CD4-positive, alpha-beta T cell treated with Interleukin-15 for 4 hours (primary cell): ENCODE measurements at places on chromosomes 2 and 18.
A peak's percentile ranks its signal among the peaks of the same experiment; 100 is the strongest.

GRCh38 chr2:172919732-172920131, 155.9 kb upstream of the MAP3K20 start:
- DNase-seq, result no peak

DNA sequence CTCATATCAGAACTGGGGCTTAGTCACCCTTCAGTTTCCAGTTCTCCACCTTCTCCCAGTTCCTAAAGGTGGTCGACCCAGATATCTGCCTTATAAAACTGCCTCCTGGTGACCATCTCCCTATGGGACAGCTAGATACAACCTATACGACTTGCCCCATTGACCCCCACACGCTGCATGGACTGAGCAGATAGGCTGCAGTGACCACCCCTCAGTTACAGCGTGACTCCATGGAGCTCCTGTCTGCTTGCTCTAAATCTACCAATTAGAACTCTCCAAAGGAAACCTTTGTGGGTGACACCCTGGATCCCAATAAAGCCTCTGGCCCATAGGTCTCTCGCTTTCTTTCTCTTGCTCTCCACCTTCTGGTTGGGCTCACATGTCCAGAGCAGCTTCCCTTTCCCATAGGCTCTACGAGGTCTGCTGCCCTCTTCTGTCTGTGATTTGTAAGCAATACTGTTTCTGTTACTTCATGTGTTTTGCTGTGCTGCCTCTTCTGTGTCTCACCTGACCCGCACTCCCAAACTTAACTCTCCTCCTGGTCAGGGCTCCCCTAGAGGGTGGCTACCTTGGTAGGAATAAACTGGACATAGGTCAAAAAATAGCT, 971.3 kb upstream of the FAM98A start:
- DNase-seq, result no peak

DNA sequence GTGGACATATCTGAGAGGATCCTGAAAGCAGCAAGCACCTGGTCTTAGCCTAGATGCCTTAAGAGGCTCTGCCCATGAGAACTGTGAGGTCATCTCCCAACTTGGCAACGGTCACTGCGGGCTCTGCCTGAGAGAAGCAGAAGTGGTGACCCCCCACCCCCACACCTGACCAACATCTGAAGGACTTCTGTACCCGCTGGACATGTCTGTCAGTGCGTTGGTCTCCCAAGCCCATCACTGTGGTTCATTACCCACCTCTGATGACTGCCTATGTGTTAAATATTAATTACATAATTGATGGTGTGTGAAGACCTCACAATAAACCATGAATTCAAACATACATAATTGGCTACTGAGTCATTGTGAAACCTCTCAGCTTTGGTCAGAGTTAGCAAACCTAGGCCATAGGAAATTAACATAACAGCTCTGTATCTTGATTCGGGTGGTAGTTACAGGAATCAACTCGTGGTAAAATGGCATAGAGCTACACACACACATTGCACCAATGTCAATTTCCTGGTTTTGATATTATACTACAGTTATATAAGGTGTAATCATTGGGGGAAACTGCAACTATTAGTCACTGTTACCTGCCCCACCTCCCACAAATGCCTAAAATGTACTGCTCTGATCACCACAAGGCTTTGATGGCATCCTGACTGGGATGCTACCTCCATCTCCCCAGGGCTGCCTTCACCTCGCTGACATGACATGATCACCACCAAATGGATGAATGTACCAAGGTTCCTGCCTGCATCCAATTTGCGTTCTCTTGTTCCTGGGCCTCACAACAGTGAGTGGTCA, 4.3 kb upstream of the GALNT1 start:
- no peak for DNase-seq

DNA sequence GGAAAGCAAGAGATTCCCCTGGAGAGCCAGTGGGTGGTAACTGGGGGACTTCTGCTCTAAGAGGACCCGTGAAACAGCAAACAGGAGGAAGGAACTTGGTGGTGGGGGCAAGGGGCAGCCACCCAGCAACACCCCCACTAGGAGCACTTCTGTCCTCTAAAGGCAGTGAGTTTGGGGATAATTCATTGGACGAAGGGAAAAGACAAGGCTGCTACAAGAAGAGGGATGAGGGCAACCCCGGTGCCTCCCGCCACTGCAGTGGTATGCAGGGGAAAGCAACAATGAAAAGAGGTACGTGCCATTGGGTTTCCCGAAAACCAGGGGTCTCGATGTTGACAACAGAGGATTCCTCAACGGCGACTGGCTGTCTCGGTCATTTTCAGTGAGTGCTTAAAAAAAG, 9.1 kb downstream of the RPL31 start:
- no peak for DNase-seq

DNA sequence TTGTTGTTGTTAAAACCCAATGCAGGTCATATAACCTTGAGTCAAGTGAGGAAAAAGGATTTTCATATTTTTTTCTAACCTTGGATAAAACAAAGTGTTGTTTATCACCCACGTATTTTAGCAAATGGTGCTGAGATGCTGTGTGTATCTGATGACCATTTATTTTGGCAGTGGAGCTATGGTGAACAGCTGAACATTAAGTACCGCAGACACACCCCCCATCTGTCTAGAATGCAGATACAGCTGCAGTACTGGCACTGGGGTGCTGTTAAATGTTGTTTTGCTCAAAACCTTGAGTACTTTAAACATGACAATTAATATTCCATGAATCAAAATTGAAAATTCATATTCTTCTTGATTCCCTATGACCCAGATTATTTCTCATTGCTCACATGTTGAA, 773.3 kb upstream of the SLC39A10 start:
- DNase-seq, result no peak

GRCh38 chr2:217060516-217060915, 200.7 kb upstream of the TNP1 start:
- DNase-seq, result no peak

DNA sequence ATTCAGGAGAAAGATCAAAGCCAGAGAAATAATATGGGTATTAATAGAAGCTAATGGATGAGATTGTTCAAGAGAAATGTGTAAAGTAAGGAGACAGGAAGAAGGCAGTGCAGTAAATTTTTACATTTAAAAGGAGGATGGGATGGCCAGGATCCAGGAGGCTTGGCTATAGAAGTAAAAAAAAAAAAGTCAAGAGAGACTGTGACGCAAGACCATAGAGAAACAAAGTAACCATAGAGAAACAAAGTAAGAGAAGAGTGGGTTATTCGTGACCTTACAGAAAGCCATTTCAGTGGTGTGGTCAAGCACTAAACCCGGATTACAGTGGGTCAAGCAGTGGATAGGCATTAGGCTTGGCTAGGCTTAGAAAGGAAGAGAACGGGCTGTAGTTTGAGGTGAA, 10.5 kb upstream of the FAM171B start:
- DNase-seq, result no peak

DNA sequence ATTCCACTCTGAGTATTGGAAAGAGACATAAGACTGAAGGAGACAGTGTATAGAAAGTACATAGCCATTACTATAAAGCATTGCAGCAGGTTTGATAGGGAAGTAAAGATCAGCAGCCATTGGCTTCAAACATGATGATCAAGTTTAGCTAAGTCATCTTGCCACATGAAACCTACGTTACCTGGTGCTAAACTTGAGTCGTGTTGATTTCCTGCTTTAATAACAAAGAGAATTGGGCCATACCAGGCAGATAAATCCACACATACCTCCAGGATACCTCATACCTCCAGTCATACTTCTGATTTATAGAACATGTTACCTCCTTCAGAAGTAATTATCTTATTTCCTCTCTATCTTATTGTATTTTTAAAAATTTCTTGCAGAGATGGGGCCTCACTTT, 10.3 kb upstream of the KYNU start:
- DNase-seq, result no peak

- DNase-seq, result no peak
Observed at GRCh38 chr2:42082016-42082415, 34.2 kb downstream of the PKDCC start.

- no peak for DNase-seq
Observed at GRCh38 chr18:75223687-75224347, 13.2 kb downstream of the TSHZ1 start.

DNA sequence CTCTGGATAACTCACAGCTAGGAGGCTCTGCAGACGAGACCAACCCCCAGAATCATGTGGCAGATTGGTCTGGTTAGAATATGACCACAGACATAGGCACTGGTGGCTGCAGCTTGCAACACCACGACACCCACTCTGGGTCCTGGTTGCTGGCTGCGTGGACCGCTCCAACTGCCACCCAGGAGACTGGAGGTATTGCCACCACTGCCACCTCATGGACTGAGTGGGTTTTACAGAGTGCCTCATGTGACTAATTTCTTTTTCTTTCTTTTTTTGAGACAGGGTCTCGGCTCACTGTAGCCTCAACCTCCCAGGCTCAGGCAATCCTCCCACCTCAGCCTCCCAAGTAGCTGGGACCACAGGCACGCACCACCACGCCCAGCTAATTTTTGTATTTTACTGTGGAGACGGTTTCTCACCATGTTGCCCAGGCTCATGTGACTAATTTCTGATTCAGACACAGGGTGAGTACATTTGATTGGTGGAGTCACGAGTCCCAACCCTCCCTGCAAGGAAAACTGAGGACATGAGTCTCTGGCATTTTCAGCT, 29.9 kb upstream of the NT5DC4 start:
- DNase-seq, result peak; percentile 69

DNA sequence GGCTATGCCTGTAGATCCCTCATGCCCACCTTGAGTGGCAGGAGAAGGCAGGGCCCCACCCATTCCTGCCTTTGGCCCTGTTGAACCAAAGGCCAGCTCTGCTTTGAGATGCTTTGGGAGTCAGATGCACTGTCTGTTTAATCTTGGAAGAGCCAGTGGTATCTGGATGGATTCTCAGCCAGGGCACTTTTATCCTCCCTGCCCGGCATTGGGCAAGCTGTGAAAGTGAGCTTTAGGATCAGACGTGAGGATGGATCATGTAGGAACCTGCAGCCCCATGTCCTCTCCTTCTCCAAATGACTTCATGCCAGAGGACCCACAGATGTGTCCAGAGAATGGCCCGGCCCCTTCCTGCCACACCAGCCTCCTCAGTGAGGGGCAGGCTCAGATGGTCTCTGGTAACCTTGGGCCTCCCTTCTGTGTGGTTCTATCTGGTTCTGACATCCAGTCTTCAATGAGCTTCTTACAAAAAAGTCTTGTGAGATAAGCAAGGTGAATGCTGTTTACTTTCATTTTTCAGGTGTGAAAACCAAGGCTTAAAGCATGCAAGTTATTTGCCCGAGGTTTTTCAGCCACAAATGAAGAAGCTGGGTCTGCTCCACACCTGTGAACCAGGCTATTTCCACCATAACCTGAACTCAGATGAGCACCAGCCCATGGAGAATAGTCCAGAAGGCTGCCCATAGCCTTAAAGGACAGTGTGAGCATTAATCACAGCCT, 123.8 kb downstream of the KCTD1 start:
- no peak for DNase-seq

DNA sequence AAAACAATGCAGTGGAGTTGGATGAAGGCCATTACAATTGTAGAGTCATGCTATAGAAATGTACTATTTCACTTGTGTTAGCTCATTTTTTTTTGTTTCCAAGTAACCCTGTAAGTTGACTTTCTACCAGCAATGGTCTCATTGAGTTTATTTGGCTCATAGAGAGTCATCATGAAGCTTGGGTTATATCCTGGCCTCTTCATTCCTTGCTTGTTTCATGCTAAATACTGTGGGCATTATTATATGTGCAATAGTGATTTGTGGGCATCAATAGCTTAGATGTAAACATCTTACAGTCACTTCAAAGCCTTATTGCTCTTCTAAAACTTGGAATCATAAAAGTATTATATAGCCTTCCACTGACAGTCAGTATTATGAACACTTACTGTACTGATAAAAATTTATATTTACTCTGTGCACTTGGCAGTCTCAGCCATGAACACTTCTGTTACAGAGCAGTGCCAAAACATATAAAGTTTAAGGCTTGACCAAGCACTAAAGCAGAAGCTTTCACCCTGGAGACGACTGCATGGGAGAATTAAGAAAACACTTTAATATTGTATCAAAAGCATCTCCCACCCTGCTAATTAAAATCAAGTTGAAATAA, 751.2 kb downstream of the SATB2 start:
- no peak for DNase-seq

- no peak for DNase-seq
Observed at GRCh38 chr2:212667751-212668316, 129.2 kb upstream of the ERBB4 start.

DNA sequence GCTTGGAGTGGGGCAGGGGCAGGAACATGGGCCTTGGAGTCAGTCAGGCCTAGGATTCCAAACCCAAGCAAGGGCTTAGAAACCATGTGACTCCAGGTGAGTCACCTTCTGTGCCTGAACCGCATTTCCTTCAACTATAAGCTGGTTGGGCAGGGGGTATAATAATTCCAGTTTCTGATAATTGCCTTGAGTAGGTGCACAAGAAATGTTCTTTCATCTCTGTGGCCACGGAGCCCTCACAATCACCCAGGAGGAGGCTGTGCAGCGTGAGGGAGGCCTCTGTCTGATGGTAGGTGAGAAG, 112.1 kb upstream of the HAAO start:
- DNase-seq, result no peak

DNA sequence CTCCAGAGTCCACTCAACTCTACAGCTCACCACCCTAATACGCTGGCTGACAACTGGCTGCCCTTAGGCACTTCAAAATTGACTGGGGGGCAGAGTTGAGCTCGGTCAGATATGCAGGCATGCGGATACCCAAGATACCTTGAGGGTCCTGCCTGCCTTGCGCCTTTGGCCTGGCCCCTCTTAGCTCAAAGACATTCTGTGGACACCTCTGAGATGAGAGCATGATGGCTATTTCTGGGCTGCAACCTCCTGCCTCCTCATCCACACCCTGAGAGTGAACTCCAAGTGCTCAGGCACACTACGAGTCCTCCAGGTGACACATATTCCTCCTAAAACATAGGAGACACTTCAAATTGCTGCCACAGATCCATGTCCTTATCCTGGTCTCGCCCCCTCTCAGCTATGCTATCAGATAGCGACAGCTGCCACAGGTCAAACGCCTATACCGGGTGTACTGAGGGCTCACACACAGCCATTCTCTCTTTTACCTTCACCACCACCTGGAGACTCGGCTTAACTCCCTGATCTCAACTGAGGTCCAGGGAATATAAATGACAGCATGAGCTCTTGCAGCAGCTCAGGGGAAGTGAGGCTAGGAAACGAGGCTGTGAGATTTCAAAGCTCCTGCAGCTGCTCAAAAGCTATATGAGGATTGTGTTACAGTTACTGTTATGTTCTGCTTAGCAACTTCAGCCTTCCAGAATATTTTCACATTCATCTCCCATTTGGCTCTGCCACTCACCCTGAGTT, 60.5 kb upstream of the TEX51 start:
- DNase-seq, result no peak
